Right lung (tissue), 10 donors: ENCODE measurements at places on chromosomes 16 and 17. TPM values are rescaled to one million over a fixed set of nuclear protein-coding genes. Genes with fewer than 3 reads are reported as not detected.

The CCL23 gene
- 0.65 TPM for polyA plus RNA-seq

GRCh38 chr17:17713839-17714238 is 32.6 kb downstream of the RAI1 start:
- DNase-seq: no peak

DNA sequence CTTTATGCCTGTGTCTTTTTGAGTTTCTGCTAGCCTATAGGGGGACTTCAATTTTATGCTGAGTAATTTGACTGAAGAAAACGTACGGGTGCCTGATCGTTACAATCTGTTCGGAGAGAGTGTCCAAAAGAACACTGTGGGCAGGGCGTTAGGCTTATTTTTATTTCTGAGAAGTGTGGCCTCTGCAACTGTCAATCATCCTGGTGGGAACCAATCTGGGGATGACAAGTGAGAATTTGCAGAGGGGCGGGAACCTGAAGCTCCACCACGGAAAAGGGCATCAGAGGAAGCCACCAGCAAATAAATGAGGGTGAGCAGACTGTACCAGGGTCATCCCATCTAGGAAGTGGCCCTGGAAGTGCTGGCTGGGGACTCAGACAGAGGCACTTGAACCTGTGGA is 12.0 kb upstream of the CDYL2 start:
- DNase-seq: no peak

The MGAT5B gene
- polyA plus RNA-seq: 0.82 TPM

- no peak for DNase-seq
These were observed 62.2 kb upstream of the SDK2 start for GRCh38 chr17:73706428-73706827.

DNA sequence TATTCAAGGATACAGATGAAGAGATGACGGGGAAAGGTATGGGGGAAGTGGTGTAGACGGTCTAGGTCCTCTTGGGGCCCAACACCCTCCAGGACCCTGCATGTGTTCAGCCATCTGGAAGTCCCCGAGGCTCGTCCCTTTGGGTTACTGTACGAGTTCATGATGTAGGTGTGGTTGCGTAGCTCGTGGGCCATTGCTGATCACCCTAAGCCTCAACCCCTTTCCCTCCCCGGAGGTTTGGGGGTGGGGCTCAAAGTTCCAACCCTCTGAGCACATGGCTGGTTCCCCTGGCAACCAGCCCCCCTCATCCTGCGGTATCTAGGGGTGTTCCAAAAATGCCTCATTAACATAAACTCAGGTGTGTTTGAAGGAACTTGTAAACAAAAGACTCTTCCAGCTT is 98.8 kb upstream of the METRNL start:
- no peak for DNase-seq

- DNase-seq: no peak
These were observed 62.9 kb downstream of the BCAS3 start for GRCh38 chr17:60740584-60740983.

- no peak for DNase-seq
These were observed 19.4 kb upstream of the SSTR5 start for GRCh38 chr16:1053121-1053521.

The TMUB2 gene
- 55.7 TPM for polyA plus RNA-seq

DNA sequence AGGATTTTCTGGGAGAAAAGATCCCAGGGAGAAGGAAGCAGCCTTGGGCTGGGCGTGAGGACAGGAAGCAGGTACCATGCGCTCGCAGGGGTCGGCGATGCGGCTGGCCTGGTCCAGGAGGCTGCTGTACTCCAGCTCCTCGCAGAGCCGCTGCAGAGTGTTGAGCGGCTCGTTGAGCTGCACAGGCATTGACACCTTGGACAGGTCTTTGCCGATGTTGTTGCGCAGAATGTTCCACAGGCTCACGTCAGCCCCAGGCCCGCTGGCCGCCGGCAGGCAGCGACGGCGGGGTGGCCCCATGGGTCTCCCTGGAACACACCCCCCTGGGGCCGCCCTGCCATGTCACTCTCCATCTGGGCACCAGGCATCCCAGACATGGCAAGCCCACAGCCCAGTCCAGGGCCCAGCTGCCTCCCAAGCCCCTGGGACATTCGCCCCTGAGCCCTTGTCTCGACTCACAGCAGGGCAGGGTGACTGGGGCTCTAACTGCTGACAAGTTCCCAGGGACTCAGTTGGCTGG is 8.0 kb downstream of the OSBPL7 start:
- no peak for DNase-seq
